Ovary (tissue), 10 donors: ENCODE measurements at places on chromosomes 1 and 21. TPM values are rescaled to one million over a fixed set of nuclear protein-coding genes. Genes with fewer than 3 reads are reported as not detected.

The PTGS2 gene
- 2.4 TPM for polyA plus RNA-seq

The ZYG11B gene
- 9.8 TPM for polyA plus RNA-seq

The C1QC gene
- 31.4 TPM for polyA plus RNA-seq

The OR2G6 gene
- polyA plus RNA-seq = not detected

The RGS18 gene
- 0.42 TPM for polyA plus RNA-seq

The ISG20L2 gene
- polyA plus RNA-seq = 13.6 TPM

The CELA2A gene
- polyA plus RNA-seq = not detected

The TRIM67 gene
- polyA plus RNA-seq = not detected

The PTPRC gene
- polyA plus RNA-seq = 16.4 TPM

The EPRS1 gene
- 27.8 TPM for polyA plus RNA-seq

The TLCD4 gene
- 9.9 TPM for polyA plus RNA-seq

The ADAMTS1 gene
- polyA plus RNA-seq = 155 TPM

The FLG2 gene
- not detected for polyA plus RNA-seq

The RHCE gene
- 0.21 TPM for polyA plus RNA-seq

The MFSD2A gene
- polyA plus RNA-seq = 6.2 TPM

The KCNJ9 gene
- polyA plus RNA-seq = not detected

The TRAF3IP3 gene
- 5.6 TPM for polyA plus RNA-seq

The SLC2A5 gene
- polyA plus RNA-seq = 0.64 TPM

The FCAMR gene
- polyA plus RNA-seq = not detected

The SPRR2A gene
- polyA plus RNA-seq = 0.21 TPM

The TDRD5 gene
- polyA plus RNA-seq = 0.27 TPM

The MRPS21 gene
- 80.1 TPM for polyA plus RNA-seq
